ENCODE measurements at places on chromosomes 6 and 20.

GRCh38 chr6:167244991-167245390 lies 46.1 kb upstream of the UNC93A start:
- no peak for DNase-seq

GRCh38 chr6:162379757-162380409 lies 347.7 kb downstream of the PRKN start:
- no peak for DNase-seq

GRCh38 chr20:400454-401275 lies 7.4 kb upstream of the RBCK1 start:
- no peak for DNase-seq

DNA sequence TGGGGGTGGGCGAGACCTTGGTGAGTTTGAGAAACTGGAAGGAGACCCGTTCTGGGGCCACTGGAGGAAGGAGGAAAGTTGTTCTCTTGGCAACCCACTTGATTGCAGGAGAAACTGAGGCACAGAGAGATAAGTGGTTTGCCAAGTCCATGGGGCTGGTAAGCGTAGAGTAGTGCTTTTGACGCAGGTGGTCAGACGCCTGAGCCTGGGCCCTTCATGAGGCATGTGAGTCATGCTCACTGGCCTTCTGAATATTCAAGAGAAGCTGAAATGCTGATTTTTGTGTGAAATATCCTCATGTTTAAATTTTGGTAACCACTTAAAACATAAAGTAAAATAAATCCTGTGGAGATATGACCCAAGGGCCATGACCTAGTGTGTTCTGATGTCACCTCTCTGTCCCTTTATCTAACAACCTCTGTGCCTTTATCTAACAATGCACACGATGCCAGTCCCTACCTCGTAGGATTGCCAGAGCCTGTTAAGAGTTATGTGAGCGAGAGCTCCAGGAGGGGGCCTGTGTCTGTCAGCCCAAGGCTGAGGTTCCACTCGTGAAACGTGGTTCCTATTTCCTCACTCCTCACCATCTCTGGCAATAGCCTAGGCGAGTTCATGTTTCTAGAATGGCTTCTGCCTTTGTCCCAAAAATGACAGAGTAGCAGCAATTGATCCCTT lies 32.8 kb upstream of the PMEPA1 start:
- DNase-seq: no peak

DNA sequence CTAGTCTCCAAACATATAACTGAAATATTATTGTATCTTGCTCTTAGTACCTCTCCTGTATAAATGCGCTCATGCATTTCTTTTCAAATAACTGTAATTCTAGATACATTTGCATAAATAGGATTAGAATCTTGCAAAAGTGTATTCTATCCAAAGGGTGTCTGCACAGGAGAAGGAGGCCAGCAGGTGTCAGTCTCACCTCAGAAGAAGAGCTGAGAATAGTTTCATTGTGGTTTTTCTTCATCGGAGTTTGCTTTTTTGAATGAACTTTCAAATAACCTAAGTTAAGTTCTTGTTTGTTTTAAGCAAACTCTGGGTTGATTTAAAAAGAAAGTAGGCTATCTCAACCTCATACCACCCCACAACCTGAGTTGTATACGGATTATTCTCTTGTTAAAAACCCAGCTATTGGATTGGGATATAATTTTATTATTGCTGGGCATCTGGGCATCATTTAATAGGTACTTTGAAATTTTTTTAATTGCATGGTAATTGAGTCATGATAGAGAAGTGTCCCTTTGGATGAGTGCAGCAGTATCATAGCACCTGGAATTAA lies 125.0 kb upstream of the MLIP start:
- peak; percentile 33 for DNase-seq

GRCh38 chr20:60959971-60960370 lies 292.1 kb upstream of the CDH4 start:
- DNase-seq: no peak

- no peak for DNase-seq
Observed at GRCh38 chr6:46653439-46654195, 842 bp downstream of the SLC25A27 start.

DNA sequence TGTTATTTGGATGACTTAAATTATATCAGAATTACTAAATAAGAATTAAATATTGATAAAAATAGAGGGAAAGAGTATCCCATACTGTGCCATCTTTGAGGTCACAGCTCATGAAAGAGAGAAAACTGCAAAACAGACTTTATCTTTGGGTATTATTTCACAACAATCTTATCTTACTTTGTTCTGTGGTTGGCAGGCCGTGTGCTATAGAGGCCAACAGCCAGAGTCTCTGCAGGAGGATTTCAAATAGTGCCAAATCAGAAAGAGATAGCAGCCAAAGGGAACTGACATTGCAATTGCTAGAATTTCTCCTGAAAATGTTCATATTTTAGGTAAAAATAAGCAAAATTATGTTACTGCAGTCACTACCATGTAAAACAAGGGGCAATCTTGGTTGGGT lies 354.2 kb downstream of the GRIK2 start:
- no peak for DNase-seq

DNA sequence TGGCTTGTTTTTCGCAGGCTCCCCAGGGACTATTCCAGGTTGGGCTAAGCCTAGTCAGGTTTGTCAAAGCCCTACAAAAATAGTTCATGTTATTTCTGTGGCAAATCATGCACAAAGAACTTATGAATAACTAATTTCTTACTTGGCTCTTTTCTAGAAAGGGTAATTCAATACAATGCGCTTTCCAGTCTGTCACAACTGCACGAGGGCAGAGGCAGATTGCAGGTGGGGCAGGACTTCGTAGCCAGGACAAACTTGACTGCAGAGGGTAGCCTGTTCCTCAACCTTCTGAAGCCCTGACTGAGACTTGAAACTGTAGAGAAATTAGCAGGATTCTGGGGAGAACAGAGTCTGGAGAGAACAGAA lies 253.5 kb downstream of the QKI start:
- DNase-seq: no peak

DNA sequence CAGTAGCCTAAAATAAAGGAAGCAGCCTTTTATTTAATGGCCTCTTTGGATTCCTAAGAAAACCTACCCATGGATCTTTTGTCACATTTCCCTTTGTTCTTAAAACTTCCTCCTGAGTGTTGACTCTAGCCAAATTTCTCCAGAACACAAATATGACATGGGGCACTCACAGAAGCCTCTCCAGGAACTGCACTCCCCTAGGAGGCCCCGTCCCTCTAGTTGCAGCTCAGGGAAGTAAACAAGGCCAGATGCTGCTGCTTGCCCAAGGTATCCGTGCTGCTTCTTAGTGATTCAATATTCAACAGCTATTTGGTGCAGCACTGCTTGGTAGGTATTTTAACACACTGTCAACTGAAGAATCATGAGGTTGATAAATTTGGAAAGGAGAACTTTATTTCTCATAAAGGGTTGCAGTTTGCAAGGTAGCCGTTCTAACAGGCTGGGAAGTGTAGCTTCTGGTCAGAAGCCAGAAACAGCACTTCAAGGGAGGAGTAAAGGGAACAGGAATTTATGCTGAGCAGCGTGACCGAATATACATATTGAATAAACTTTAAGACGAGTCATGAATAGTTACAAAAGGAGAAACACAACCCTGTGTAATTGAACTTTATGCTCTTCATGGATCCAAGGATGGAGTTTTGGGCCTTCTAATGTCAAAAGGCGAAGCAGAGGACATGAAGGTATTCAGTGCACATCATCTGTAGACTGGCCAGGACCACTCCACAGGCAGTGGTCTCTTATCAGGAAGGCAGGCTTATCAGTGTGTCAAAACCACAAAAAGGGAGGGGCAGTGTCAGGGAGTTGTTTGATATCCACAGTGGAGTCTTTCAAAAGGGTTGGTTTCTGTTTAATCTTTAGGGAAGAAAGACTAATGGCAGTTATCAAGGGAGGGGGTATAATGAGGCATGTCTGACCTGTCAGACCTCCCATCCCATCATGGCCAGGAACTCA lies 63.3 kb downstream of the CD24 start:
- DNase-seq: no peak

DNA sequence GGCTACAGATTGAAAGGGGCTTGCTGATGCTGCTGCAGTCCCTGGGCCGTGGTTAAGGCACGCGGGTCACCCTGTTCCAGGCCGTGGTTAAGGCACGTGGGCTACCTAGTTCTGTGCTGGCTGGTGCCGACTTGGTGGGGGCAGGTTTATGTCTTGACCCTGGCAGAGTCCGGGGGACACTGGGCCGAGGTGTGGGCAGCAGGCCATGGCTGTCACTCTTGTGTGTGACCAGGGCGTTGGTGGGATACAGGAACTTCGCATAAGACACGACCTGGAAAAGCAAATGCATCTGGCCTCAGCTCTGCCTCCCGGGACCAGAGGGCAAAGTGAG lies 6.4 kb downstream of the RPS21 start:
- DNase-seq: no peak

GRCh38 chr20:56828402-56828801 lies 199.3 kb downstream of the TFAP2C start:
- DNase-seq: no peak

DNA sequence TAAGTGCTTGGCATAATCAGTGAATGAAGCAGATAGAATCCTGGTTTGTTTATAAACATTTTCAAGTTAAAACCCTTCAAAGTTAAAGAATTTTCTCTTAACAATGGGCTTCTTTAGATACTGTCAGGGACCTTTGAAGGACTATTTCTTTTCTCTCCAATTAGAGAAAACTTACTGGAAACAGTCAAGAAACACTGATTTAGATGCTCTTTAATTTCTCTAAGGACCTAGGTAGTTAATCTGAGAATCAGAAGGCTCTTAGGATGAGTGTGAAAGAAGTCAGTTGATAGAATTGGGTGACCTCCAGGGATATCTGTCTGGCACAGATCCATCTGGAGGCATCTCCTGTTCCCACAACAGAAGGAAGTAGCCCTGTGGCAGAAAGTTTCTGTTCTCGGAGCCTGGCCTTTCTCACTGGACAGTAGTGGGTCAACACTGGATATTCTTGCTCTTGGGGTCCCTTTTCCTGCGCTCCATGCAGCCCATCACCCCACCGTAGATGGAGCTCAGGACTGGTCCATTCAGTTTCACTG lies 22.5 kb downstream of the KIAA0408 start:
- no peak for DNase-seq

DNA sequence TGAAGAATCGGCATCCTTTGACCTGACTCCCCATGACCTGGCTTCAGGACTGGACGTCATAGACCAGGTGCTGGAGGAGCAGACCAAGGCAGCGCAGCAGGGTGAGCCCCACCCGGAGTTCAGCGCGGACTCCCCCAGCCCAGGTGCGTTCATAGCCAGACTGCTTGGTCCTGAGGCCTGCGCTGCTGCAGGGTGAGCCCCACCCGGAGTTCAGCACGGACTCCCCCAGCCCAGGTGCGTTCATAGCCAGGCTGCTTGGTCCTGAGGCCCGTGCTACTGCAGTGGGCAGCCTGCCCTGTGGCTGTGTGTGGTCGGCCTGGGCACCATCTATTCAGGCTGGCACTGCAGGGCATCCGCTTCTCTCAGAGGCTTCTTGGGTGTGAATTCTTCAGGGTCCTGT lies 15.8 kb downstream of the RTEL1 start:
- DNase-seq: no peak

DNA sequence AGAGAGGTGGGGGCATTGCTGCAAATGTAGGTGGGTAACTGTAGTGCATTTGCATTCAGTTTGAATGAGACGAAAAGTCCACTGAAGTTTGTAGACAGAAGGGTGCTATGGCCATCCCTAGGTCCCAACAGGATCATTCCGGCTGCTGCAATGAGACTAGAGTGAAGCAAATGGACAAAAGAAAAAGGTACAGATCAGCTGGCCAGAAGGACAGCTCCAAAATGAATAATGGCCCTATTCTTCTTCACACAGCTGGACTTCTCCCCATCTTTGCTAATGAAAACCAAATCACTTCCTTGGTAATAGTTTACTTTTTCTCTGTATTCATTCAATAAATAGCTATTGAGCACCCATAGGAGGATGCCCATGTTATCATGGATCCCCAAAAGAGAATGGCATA lies 56.4 kb upstream of the TPD52L1 start:
- no peak for DNase-seq

- DNase-seq: no peak
Observed at GRCh38 chr6:8481727-8482126, 46.4 kb upstream of the SLC35B3 start.

- DNase-seq: no peak
Observed at GRCh38 chr20:38181971-38182370, 16.9 kb upstream of the TGM2 start.

- DNase-seq: no peak
Observed at GRCh38 chr6:54860739-54861138, 14.2 kb downstream of the FAM83B start.

- no peak for DNase-seq
Observed at GRCh38 chr20:43955750-43956191, 41.1 kb downstream of the TOX2 start.

DNA sequence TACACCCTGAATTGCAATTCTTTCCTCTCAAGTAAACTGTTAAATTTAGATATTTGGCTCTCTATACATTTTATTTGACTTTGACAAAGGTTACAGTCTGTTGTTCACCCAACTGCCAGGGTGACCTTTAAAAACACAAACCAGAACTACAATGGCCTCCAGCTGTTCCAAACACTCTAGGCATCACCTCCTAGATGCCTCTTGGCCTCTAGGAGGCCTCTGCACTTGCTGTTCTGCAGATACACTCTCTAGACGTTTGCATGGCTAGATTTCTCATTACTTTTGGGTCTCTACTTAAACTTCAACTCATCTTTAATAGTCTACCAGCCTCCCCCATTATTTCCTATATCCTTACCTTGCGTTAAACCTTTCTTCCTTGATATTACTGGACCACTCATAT lies 102.8 kb upstream of the BEND3 start:
- DNase-seq: no peak

DNA sequence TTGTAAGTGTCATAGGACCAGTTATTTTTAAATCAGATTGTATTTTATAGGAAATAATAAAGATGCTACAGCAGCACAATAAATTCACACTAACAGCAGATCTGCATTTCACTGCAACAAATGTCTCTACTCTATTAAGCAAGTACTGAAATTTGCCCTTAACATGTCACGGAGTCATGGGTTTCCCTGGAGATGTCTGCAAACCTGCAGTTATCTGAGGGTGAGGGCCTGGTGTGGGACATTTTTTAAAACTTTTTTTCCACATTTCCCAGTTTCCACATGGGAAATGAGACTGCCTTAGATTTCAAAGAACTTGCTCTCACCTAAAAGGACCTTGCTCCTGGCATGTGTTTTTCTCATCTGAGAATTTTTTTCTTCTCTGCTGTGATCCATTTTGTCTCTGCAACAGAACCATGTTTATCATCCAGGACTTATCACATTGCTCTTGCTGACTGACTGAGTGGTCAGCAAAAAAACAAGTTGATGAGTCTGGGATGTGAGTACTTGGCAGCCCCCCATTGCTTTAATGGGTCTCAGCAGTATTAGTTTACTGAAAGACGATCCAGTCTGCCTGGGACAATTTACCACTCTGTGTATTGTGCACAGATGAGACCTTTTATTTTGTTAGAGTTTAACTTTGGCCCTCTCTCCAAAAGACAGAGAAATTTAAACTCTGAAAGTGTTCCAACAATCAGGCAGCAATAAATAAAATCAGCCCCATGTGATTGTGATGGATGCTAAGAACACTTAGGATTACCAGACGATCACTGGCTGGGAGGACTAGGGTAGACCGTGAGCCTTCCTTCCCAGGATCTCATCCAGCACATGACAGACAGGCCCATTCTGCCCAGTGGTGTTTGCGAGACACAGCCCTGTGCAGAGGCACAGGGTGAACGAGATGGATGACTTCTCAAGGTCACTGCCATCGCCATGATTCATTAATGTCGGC lies 268.8 kb downstream of the BTBD9 start:
- DNase-seq: no peak

All from tibial artery (tissue), 4 donors.